Large intestine (tissue), 12 donors: ENCODE measurements at places on chromosomes 6 and 20. TPM values are rescaled to one million over a fixed set of nuclear protein-coding genes. Genes with fewer than 3 reads are reported as not detected.

GRCh38 chr6:42692137-42692911 lies 30.1 kb downstream of the PRPH2 start:
- no peak for DNase-seq

DNA sequence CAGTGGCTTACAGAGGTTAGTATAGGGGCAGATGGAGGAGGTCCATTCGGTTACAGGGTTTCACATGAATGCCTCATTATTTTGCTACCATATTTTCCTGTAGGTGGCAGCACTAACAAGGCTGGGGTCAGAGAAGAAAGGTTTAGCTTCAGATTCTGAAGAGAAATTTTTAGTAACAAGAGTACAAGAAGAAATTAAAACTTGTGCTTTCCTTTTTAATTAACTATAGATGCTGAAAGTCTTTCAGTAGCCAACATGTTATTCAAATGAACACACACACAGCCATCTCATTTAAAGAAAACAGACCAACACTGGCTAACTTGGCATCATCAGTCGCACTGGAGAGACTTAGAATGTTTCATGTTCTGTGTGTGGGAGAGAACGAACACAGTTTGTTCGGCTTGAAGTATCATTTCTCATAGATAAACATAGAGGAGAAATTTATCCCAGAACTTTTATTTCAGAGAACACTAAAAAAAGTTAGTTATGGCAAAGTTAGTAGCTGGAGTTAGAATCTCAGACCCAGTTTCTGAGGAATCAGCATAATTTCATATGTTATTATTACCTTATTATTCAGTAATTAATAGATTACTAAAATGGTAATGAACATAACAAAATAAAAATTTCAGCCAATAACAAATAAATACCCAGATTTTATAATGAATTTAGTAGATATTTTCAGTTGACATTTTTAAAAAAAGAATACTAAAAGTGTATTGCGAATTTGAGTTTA lies 314.0 kb upstream of the RSPO3 start:
- peak; percentile 12 for DNase-seq

DNA sequence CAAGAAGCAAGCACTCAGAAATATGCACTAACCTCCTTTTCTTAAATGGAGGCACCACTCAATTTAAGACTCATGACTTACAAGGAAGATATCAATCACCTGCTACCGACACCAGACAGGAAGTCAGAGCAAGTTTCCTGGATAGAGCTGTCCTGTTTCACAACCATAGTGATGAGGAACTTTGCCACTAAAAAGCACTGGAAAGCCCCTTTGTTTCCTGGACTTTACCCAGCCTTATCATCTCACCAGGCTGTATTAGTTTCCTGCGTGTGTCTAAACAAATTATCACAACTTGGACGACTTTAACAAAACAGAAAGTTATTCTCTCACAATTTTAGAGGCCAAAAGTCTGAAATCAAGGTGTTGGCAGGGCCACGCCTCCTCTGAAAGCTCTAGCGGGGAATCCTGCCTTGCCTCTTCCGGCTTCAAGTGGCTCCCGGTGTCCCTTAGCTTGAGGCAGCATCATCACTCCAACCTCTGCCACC lies 253.8 kb upstream of the STXBP5 start:
- peak; percentile 94 for DNase-seq

DNA sequence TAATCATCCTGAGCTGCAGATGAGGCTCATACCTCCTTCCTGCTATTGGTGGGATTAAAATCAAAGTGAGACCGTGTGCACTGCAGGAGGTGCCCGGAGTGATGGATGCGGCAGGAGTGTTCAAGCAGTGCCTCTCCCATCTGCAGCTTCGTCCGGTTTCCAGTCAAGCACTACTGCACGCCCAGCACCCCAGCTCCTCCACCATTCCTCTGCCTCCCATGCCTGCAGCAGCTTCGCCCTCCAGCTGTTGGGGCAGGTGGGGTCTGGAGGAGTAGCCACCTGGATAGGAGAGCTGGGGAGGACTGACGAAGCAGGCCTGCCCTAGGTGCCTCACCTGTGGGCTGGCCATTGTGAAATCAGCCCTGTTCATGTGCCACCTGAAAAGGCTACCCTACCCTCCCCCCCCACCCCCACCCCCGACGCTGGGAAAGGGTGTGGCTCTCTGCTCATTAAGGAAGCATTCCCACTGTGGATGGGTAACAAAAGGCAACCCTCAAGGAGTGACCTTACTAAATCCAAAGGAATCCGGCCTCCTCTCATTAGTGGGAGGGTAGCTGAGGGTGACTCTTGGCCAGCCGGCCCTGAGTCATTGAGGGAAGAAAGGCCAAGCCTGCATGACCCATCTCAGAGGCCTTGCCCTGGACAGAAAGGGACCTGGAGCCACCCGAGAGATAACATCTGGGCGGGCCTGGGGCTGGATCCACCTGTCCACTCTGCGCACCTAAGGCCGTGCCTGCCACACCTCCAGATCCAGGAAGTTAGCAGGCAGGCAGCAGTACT lies 115.9 kb upstream of the ARMC2 start:
- no peak for DNase-seq

DNA sequence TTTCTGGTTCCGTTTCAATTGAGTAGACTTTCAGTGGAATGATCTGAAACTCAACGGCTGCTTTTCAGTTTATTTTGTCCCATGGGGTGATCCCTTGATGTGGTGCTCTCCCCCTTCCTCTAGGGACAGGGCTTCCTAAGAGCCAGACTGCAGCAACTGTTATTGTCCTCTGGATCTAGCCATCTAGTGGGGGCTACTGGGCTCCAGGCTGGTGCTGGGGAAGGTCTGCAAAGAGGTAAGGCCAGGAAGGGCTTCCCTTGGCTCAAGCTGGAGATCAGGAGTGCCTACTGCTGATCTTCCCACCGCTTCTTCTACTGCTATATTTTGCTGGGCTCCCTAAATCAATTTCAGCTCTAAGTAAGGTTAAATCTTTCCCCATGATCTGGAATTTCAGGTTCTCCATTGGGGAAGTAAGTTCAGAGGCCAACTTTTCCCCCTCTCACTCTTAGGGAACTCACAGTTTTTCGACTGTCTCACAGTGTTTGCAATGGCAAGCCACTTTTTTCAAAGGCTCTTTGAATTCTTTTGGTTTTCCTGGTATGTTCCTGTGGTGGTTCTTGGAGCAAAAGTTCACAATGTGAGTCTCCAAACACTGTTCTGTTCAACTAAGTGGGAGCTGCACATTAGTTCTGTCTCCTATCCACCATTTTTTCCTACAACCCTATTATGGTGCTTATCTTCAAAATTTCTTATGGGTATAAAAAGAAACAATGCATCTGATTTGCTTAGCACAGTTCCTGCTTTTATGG lies 286.2 kb upstream of the EXOC2 start:
- DNase-seq = no peak

DNA sequence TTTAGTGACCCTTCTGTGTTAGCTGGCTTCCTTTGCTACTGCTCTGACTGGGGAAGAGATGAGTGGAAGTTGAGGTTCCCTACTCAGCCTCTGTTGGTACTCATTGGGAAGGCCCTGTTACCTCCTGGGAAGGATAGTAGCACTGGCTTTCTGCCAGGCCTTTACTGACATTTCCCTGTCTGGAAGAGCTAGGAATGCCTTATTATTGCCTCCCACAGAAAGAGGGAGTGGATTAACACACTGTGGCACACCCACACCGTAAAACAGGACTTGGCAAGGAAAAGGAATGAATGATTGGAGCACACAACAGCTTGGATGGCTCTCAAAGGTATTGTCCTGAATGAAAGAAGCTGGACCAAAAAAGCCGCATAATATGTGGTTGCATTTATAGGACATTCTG lies 12.2 kb downstream of the ZNF831 start:
- peak; percentile 39 for DNase-seq

DNA sequence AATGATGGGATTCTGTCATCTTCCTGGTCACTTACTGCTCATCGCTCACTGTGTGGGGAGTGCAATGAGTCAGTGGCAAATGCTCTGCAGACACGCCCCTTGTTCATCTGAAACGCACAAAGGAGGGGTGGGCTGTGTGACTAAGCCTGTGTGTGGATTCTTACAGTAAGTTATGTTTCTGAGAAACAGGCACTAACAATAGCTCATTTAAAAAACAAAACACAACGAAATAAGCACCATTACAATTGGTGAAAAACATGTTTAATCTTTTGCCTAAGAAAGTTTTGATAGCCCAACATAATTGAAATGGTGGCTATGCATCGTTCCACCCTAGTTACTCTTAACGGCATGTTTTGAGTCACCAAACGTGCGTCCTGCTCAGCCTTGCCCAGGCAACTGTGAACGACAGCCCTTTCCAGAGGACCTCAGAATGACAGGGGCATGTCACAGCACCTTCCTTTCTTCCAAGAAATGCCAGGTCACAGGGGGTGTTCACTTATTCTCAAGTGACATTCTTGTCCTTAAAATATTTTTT lies 118.4 kb upstream of the SGK1 start:
- DNase-seq = no peak

RBPJL gene
- not detected for polyA plus RNA-seq

CTCFL gene
- 0.03 TPM for polyA plus RNA-seq

- no peak for DNase-seq
Observed at GRCh38 chr20:17490501-17490900, 40.7 kb downstream of the BFSP1 start.

ME1 gene
- polyA plus RNA-seq = 11.9 TPM

FAM83C gene
- 0.01 TPM for polyA plus RNA-seq

DNA sequence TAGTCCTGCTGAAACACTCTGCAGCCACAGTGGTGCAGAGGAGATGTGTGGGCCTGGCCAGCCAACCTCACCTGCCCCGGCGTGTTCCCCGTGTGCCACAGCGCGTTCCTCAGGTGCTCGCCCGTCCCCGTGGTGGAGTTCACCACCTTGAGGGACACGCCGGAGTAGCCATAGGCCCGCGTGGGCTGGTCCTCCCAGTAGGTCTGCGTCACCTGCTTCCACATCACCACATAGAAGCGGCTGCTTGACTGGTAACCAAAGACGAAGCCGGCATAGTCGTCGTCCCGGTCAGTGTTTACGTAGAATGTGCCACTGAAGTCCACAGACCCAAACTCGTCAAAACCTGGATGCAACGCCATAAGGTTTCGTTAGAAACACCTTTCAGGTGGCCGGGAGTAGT lies 31.5 kb downstream of the THBS2 start:
- DNase-seq = no peak

HLA-DRB1 gene
- polyA plus RNA-seq = 159 TPM

- no peak for DNase-seq
Observed at GRCh38 chr20:35039846-35040489, 52.6 kb downstream of the TRPC4AP start.

GRCh38 chr6:117118490-117118889 lies 146.9 kb upstream of the VGLL2 start:
- DNase-seq = no peak

LY6G6D gene
- polyA plus RNA-seq = 0.19 TPM

- DNase-seq = no peak
Observed at GRCh38 chr6:106572436-106572835, 56.9 kb downstream of the RTN4IP1 start.

SLC2A10 gene
- 13.0 TPM for polyA plus RNA-seq

GRCh38 chr20:43843096-43843964 lies 71.3 kb upstream of the TOX2 start:
- no peak for DNase-seq

KCNK5 gene
- 31.4 TPM for polyA plus RNA-seq

DNA sequence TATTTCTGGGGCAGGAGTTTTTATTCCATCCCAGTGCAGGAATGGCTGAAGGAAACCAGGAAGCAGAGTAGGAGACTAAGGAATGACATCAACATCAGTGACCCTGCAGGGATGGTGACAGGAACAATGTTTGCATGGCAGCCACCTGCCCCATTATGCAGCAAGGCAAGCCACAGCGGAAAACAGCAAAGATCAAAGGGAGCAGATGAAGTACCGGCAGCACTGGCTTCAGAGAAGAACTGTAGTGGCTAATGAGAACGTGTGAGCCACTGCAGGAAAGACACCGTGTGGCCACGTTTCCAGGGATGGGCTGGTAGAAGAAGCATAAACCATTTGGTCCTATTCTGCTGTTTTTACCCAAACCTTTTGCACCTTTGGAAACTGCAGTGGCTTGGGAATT lies 52.9 kb upstream of the TAB2 start:
- no peak for DNase-seq

DNA sequence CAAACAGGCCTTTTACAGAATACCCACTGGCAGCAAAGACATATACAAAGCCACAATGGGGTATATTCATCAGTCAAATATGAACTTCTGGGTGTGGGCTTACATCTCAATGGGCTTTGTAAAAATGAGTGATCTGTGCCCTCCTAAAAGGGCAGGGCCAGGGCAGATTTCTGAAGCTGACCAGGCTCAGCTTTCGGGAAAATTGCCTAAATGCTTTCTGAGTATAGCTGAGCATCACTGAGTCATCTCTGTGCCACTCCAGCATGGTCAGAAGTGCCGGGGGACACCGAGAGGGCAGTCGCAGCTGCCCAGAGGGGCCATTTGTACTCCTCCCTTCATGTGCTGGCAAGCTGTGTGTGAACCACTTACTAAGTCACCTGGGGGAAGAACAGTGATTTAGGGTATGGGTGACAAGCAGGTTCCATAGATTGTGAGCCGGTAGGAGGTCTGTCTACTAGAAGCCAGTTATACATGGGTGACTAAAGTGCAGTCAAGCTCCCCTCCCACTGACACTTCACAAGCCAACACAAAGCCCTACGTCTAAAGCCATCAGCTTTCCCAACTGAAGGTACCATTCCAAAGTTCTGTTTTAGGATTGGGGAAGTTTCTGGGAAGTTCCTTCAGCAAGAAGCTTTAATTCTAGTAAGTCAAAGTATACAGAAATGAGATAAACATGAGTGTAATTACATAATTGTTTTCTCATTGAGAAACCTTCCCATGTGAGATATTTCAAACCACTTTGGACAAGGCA lies 147.6 kb upstream of the TAB2 start:
- DNase-seq = no peak

DNA sequence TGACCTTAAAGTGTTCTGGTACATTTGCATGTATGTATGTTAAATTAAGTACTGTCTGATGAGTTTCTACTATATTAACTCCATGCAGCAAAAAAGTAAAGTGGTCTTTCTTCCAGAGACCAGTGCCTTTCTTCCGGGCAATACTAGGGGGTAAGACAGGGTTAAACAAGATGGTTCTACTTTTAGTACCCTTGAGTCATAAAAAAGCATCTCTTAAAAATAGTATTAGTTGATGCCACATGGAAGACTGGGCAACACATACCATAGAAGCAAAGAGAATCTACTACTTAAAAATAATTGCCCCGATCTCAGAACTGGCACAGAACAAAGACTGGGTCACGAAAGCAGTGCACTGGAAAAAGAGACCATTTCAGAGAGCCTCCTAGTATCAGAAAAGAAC lies 66.2 kb downstream of the SESN1 start:
- no peak for DNase-seq

DNA sequence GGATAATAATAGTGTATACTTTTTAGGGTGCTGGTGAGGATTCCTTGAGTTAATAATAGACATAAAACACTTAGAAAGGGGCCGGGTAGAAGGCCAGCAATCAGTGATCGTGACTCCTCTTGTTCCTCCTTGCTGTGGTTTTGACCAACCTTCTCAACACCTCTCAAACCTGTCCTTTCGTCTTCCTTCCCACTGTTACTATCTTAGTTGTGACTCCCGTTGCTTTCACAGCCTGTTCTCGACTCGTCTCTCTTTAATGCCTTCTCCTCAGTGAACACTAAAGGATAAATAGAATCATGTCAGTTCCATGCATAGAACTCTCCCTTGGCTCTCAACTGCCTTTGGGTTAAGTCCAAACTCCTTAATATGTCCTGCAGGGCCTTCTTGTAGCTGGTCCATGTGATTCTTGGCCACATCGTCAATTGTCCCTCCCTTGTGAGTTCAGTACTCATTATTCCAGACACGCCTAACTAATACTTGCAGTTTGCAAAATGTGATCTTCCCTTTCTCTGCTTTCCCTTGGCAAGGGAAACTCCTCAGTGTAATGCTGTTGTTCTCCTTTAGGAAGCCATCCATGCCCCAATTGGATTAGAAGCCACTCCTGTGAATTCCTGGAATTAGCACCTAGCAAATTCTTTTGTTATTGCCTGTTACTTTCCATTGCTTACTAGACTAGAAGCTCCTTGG lies 164.9 kb downstream of the UTRN start:
- no peak for DNase-seq
